ENCODE measurements at places on chromosomes 6 and 20. TPM values are rescaled to one million over a fixed set of nuclear protein-coding genes. Genes with fewer than 3 reads are reported as not detected.

DNA sequence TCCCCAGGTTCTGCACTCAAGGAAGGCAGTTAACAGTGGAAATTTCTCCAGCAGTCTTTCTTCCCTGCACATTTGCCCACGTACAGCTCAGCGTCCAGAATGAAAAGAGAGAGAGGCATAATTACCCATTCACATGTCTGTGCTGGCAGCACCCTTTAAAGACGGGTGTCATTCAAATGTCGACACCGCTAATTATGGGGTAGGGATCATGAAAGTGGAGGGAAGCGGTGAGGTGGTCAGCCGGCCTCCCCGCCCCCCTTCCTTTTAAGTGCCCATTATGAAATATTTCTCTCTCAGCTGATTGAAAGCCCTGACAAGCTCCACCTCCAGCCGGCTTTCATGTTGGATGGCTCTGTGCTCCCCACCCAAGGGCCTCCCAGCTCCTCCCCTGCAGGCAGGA lies 246.1 kb downstream of the BMP7 start:
- no peaks in the 10 kb centered on the region for H3K4me1 ChIP-seq
- no peak overlapping the region for H3K4me3 ChIP-seq
- no peak overlapping the region for H3K27ac ChIP-seq
- DNase-seq = no peak
- peaks cover 4% of the 10 kb centered on the region for H3K27me3 ChIP-seq

- H3K36me3 ChIP-seq = no peaks in the 10 kb centered on the region
- H3K4me1 ChIP-seq = peaks cover 3% of the 10 kb centered on the region
- no peak overlapping the region for H3K27ac ChIP-seq
- no peak for DNase-seq
Measured at GRCh38 chr6:36867471-36868224, 7.0 kb downstream of the PPIL1 start.

DNA sequence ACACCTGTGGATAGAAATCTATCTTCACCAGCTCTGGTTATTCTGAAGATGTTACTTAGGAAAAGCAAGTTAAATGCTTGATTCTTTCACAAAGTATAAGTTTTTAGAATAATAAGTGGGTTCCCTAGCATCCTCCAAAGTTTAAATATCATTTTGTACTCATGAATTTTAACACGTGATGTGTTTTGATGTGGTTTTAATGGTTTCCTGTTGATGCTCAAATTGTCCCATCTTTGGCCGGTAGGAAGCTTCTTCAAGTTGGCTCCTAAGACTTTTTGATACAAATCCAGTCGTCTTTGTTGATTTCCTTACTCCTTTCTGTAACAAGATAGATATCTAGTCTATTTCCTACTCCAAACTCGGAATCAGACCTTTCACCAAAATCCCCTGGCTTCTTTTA lies 94.5 kb upstream of the STXBP5 start:
- peaks cover 34% of the 10 kb centered on the region for H3K4me1 ChIP-seq
- H3K36me3 ChIP-seq = no peaks in the 10 kb centered on the region
- H3K4me3 ChIP-seq = peak overlapping the region; percentile 39

DNA sequence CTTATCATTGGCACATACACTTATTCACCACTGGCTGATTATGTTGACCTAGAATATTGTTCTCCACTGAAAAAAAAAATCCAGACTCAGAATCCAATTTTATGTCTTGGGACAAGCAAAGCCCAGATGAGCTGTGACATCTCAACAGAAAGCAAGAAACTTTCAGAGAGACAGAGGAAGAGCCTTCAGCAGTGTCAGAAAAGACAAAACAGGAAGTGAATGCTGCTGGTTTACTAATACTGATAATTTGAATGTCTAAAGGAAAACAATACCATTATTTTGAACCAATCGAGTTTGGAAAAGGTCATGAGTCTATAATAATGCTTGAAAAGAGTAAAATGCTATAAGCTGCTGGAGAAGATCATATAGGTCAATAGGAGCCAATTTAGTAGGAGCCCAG lies 179.8 kb upstream of the RIMS1 start:
- no peaks in the 10 kb centered on the region for H3K27me3 ChIP-seq
- no peak for DNase-seq
- H3K36me3 ChIP-seq = no peaks in the 10 kb centered on the region
- H3K4me3 ChIP-seq = no peak overlapping the region
- no peak overlapping the region for H3K27ac ChIP-seq
- H3K4me1 ChIP-seq = no peaks in the 10 kb centered on the region

DNA sequence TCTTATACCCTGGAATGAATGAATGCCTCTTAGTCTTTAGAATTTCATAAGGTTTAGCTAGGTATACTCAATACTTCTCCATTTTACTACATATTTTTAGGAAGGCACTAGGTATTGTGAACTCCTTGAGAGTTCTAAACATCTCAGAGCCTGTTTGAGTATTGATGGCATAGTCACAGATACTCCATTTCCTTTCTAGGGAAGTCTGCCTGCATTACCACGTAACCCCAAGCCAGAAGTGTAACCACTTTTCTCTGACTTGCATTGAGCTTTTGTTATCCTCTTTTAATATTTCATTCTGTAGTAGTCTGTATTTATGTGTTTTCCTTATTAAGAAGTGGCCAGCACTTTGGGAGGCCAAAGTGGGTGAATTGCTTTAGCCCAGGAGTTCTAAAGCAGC lies 12.2 kb downstream of the TOP1 start:
- no peaks in the 10 kb centered on the region for H3K36me3 ChIP-seq
- no peaks in the 10 kb centered on the region for H3K27me3 ChIP-seq
- H3K4me3 ChIP-seq = no peak overlapping the region
- H3K27ac ChIP-seq = no peak overlapping the region

DNA sequence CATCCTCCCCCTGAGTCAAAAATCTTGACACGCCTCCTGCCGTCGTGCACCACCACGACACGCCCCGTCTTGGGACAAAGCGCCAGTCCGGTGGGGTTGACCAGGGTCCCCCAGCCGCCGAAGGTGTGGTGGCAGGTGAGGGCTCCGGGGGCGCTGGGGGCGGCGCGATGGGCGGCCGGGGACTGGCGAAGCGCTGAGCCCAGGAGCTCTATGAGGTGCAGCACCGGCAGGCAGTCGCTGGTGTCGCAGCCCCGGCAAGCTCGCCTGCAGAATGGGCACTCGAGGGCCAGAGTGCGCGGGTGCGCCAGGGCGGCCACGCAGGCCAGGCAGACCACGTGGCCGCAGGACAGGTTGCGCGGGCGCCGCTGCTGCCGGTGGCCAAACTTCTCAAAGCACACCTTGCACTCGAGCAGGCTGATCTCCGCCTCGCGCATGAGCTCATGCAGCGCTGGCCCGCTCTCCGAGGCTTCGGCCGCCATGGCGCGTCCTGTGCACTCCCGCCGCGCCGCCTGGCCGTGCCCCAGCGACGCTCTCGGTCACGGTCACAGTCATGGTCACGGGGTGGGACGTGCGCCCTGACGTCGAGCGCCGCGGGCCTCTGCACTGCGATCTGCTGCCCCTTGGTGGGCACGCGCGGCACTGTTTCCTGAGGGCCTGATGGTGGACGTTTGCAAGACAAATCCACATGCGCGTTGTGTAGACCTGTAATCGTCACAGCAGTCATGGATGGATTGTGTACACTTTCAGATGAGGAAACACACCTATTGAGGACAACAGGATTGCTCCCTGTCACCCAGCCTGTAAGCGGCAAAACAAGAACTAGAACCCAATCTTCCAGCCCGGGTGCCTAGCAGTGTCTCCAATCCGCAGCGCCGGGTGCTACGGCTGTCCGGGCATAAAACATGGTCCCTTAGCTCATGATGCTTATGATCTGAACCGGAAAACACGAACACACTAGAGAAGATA lies at the start of gene NHLRC1:
Gene NHLRC1 (minus strand): TSS at position 550 of the 966 bp plus-strand sequence. CDS start 71 bp downstream, at position 479.
- no peaks in the 10 kb centered on the region for H3K36me3 ChIP-seq
- peak within 1 kb of the TSS; percentile 43 for H3K4me3 ChIP-seq
- no peak within 1 kb of the TSS for H3K27ac ChIP-seq
- DNase-seq = peak; percentile 42
- no peaks in the 10 kb centered on the region for H3K27me3 ChIP-seq

- DNase-seq = no peak
- no peak overlapping the region for H3K27ac ChIP-seq
- no peak overlapping the region for H3K4me3 ChIP-seq
- no peaks in the 10 kb centered on the region for H3K36me3 ChIP-seq
- no peaks in the 10 kb centered on the region for H3K4me1 ChIP-seq
- no peaks in the 10 kb centered on the region for H3K27me3 ChIP-seq
Measured at GRCh38 chr20:61353261-61354000, 101.4 kb downstream of the CDH4 start.

DNA sequence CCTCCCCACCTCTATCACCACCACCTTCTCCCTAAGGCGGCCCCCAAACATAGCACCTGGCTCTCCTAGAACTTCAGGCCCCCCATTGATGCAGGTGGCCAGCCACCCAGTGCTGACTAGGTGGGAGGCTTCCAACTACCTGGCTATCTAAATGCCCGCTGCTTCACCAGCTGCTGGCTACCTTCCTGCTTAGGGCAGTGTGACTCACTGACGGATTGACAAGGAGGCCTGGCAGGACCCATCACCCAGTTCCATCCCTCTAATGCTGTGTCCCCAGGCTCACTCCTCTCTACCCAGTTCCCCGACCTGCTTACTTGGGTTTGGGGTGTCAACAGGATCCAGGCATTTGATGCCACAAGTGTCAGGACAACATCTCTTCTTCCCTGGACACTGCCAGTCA lies 1.1 kb downstream of the SLPI start:
- no peak overlapping the region for H3K27ac ChIP-seq
- no peaks in the 10 kb centered on the region for H3K4me1 ChIP-seq
- peaks cover 12% of the 10 kb centered on the region for H3K27me3 ChIP-seq
- H3K4me3 ChIP-seq = no peak overlapping the region

- no peaks in the 10 kb centered on the region for H3K27me3 ChIP-seq
- H3K4me3 ChIP-seq = no peak overlapping the region
- no peak for DNase-seq
Measured at GRCh38 chr6:111427341-111428116, 55.5 kb downstream of the REV3L start.

- no peaks in the 10 kb centered on the region for H3K27me3 ChIP-seq
- H3K27ac ChIP-seq = no peak overlapping the region
- H3K36me3 ChIP-seq = no peaks in the 10 kb centered on the region
- H3K4me1 ChIP-seq = no peaks in the 10 kb centered on the region
Measured at GRCh38 chr6:51511081-51511480, 576.3 kb downstream of the PKHD1 start.

DNA sequence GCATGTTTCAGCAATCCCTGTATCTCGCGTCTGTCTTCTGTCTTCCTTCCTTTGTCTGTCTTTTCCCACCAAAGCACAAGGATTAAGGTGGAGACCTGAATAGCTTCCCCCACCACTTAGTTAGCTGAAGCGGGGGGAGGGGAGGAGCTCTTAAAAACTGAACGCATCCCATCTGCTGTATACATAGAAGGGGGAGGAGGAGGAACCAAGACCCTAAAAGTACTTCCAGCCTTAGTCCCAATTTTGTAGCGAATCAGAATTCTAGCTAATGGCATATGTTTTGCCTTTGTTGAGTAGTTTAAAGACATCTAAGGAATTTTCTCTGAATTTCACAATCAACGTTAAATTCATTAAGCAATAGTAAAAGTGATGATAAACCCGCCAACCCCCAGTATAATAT lies 47.9 kb downstream of the GNAS start:
- no peak for DNase-seq
- no peaks in the 10 kb centered on the region for H3K27me3 ChIP-seq
- no peak overlapping the region for H3K4me3 ChIP-seq

DNA sequence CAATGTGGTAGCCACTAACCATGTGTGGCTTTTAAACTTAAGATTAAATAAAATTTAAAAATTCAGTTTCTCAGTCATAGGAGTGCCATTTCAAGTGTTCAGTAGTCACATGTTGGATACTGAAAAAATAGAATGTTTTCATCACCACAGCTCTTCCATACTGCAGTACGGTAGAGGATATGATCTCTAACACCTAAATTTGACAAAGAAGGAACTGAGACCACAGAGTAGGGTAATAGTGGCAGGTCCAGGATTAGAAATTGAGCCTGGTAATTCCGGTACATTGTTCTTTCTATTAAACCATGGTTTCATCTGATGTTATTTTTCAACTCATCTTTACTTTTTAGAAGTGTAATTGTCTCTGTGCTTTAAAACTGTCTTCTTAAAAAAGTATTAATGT lies 104.0 kb downstream of the CD2AP start:
- no peaks in the 10 kb centered on the region for H3K4me1 ChIP-seq
- no peak overlapping the region for H3K27ac ChIP-seq
- H3K36me3 ChIP-seq = peaks cover 12% of the 10 kb centered on the region
- DNase-seq = no peak
- H3K4me3 ChIP-seq = no peak overlapping the region

- no peaks in the 10 kb centered on the region for H3K27me3 ChIP-seq
- H3K4me1 ChIP-seq = peaks cover 18% of the 10 kb centered on the region
- H3K27ac ChIP-seq = no peak overlapping the region
- no peak overlapping the region for H3K4me3 ChIP-seq
- DNase-seq = no peak
- H3K36me3 ChIP-seq = no peaks in the 10 kb centered on the region
Measured at GRCh38 chr20:48926267-48926666, 4.8 kb downstream of the ARFGEF2 start.

DNA sequence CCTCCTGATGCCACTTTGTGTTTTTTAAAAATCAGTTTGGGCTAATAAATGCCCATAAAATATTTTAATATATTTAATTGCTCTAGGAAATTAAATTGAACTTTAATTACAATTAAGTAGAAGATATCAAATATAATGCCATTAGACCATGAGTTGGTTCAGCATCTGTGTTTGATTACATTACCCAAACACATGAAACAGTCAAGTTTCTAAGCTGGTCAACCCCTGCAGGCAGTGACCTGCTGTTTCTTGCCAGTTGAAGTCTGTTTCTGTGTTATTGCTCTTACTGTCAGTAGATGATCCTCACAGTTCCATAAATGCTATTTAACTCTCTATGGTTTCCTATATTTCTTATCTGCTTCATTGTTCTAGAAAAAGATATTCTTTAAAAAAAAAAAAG lies 9.7 kb upstream of the TENT5A start:
- no peaks in the 10 kb centered on the region for H3K4me1 ChIP-seq
- DNase-seq = no peak
- no peak overlapping the region for H3K4me3 ChIP-seq
- H3K27ac ChIP-seq = no peak overlapping the region

DNA sequence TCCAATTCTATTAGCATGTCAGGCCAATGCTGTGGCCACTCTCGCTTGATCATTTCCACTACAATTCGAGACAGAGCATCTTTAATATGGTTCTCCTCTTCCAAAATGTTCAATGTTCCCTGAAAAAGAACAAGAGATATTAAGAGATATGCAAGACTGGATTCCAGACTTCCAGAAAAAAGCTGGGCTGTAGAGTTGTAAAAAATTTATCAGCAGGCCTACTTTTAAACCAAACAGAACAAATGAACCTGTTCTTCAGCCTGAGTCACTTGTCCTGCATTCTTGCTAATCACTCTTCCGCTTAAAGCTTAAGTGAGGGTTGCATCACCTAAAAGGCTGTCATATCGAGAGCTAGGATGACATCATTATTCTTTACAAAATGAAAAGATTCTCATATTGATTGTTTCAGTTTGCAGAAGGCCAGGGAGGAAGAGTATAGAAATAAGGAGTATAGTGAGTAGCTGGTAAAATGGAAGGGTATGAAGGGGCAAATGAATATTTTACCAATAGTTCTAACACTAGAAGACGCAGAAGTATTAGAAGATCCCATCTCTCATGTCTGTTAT lies 4.9 kb downstream of the XPO5 start:
- peaks cover 22% of the 10 kb centered on the region for H3K36me3 ChIP-seq
- peak overlapping the region; percentile 9 for H3K27ac ChIP-seq
- no peak for DNase-seq
- H3K27me3 ChIP-seq = no peaks in the 10 kb centered on the region
- peaks cover 8% of the 10 kb centered on the region for H3K4me1 ChIP-seq

SRF gene
- 8.0 TPM for polyA plus RNA-seq

TNXB gene
- polyA plus RNA-seq = not detected

THEMIS gene
- 107 TPM for polyA plus RNA-seq

CGAS gene
- polyA plus RNA-seq = 13.2 TPM

Measured in CD8-positive, alpha-beta memory T cell (primary cell).